ENCODE measurements at places on chromosomes 1 and 21. TPM values are rescaled to one million over a fixed set of nuclear protein-coding genes. Genes with fewer than 3 reads are reported as not detected.
A peak's percentile ranks its signal among the peaks of the same experiment; 100 is the strongest.

Gene TSPAN1
- 154 TPM for total RNA-seq

- peak; percentile 71 for DNase-seq
Observed at GRCh38 chr1:231828182-231828920, 201.8 kb downstream of the DISC1 start.

DNA sequence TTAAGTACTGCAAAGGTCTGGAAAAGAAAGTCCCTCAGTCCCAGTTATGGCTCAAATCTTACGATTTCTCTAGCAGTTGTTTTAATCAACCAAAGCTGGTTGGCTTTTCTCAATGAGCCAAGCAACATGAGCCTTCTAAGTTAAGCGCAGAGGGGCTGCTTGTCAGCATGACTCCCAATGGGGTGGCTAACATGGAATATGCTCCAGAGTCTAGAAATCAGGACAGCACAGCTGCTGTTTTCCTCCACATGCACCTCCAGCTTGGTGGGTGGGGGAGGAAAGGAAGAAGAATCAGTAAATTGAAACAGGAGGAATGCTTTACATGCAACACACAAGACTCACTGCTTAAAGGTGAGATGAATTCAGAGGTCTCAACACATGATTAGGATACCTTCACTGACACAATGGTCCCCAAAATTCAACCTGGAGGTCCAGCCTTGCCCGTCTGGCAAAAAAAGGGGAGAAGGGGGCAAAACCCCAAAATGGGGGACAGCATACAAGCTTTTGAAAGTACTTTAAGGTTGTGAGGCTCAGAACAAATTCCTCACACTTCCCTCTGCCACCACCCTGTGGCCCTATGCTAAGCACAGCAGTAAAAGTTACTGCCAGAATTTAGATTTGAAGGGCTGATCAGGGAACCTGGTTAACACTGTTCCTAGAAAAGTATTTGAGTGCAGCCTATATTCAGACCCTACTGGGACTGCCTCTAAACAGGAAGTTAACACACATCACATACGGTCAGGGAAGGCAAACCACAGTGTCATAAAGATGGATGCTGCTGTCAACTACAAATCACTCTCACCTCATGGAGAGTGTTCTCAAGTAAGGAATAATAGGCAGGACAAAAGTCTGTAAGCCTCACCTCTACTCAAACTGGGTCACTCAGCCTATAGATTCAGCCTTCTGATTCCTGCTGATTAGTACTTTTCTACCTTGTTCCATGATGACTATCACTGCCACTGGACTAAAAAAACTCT is 2.6 kb downstream of the GATAD2B start:
- DNase-seq: no peak

Gene PTCH2
- not detected for total RNA-seq

Gene CD244
- total RNA-seq: 0.43 TPM

DNA sequence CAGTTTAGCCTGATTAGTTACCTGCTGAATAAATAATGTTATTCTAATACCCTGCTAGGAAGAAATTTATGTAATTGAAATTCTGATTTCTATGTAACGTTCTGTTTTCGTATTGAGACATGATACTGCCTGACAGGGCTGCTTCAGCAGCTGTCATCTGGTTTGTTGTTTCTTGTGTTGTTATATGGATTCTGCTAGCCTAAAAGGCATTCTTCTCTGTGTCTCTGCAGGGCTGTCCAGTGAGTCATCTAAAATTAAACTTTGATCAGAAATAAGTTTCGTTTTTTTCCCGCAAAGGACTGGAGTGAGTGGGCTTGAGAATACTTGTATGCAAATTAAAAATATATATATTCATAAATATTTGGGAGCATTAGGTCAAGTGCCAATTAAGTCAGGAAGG is 93.0 kb downstream of the DYRK1A start:
- DNase-seq: no peak

DNA sequence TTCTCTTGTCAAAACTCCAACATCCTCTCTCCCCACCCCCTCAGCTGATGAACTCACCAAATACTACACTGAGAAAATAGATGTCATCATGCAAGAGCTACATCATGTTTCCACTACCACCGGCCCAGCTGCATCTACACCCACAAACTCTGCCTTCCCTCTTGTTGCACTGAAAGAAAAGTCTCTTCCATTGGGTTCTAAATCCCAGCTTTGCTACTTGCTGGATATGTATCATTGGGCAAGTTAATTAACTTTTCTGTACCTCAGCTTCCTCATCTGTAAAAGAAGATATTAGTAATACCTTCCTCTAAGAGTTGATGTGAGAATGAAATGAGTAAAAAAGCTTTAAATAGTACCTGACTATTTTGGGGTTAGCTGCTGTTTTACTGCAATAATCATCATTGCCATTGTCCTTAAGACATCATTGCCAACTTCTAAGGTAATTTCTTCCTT is 108.6 kb downstream of the OLFML2B start:
- no peak for DNase-seq

- DNase-seq: no peak
Observed at GRCh38 chr1:3678361-3679097, 26.2 kb downstream of the TP73 start.

GRCh38 chr21:32336711-32337110 is 38.1 kb downstream of the MRAP start:
- DNase-seq: peak; percentile 24

DNA sequence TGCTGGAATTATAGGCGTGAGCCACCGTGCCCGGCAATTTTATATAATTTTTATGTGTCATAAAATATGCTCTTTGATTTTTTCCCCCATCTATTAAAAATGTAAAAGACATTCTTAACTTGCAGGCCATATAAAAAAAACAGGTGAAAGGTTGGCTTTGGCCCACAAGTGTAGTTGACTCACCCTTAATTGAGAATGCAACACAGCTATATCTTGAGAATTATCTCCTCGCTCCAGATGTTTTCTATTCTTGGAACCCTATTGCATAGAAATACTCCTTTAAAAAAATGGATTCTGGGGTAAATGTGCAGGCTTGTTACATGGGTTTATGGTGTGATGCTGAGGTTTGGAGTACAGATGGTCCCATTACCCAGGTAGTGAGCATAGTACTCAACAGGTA is 112.0 kb downstream of the ST3GAL3 start:
- no peak for DNase-seq

GRCh38 chr1:234611225-234611846 is 1.4 kb upstream of the IRF2BP2 start:
- no peak for DNase-seq

DNA sequence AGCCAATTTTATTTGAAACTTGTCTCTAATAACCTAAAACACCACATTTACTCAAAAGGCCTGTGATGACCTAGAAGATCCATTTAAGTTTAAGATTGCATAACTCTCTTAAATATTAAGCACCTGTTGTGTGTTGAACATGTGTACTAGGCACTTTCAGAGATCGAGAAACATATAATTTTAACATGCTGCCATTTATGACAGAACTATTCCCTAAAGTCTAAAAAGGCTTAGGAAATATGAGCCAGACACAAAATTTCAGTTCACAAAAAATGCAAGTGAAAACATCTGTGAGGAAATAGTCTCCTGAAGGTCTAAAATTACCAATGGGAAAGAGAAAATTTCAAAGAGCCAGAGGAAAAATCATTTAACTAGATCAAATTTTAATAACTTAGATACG is 37.7 kb downstream of the CEP170 start:
- no peak for DNase-seq

DNA sequence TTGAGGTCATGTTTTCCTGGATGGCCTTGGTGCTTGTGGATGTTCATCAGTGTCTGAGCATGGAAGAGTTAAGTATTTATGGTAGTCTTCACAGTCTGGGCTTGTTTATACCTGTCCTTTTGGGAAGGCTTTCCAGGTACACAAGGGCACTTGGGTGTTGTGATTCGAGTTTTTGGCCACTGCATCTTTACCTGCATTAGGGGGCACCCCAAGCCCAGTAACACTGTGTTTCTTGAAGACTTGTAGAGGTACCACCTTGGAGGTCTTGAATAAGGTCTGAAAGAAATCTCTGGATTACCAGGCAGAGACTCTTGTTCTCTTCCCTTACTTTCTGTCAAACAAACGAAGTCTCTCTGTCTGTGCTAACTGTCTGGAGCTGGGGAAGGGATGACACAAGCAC is 34.4 kb upstream of the ROR1 start:
- DNase-seq: no peak

DNA sequence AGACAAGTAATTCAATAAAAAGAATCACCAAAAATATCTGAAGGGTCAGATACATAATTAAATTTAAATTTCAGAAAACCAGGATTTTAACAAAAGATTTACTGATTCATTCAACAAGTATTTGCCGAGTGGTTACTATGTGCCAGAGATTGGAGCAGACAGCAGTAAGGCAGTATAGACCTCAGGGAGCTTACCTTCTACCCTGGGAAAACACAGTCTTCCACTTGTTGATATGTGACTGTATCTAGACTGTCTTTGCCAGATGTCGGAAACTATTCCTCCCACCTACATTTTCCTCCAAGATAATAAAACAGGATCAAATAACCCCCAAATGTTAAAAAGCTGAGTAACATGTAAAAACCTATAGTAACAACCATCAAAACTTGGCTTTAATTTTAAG is 6.2 kb downstream of the HNRNPR start:
- DNase-seq: no peak

- DNase-seq: peak; percentile 34
Observed at GRCh38 chr1:246726881-246727280, 2.7 kb downstream of the SCCPDH start.

Gene CHAF1B
- total RNA-seq: 1.3 TPM

DNA sequence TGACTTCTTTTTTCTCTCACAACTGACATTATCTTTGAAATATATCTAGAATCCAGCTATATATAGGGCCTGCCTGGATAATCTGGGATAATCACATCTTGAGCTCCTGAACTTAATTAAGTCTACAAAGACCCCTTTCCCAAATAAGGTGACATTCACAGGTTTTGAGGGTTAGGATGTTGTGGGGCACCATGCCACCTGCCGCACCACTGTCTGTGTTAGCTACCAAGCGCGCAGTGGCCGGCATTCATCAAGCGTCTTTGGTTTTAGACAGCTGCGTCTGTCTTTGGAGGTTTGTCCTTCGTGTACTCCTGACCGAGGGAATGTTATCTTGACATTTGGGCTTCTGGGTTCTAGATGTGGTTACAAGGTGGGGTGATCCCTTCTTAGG is 7.5 kb downstream of the TRAPPC10 start:
- DNase-seq: no peak

- DNase-seq: no peak
Observed at GRCh38 chr1:111489604-111490003, 13.8 kb downstream of the ADORA3 start.

DNA sequence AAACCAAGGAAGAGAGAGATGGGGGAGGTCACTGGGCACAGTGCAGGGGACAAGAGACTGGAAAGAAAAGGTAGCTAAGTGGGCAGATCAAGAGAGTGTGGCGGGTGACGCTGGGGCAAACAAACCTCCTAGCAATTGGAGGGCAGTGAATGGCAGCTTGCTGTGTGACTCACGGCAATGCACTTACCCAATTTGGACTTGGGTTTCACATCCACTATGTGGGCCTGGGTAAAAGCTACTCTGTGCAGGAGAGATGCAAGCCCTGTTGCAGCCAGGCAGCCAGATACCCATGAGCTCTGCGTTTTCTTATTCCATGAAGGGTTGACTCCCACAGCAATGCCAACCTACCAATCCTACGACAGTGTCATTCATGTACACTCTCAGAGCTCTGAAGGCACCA is 9.5 kb downstream of the PLXNA2 start:
- DNase-seq: no peak

Gene TESK2
- 9.6 TPM for total RNA-seq

GRCh38 chr1:64176659-64177058 is 26.8 kb upstream of the UBE2U start:
- no peak for DNase-seq

GRCh38 chr1:118116401-118116800 is 68.6 kb downstream of the SPAG17 start:
- DNase-seq: peak; percentile 17

DNA sequence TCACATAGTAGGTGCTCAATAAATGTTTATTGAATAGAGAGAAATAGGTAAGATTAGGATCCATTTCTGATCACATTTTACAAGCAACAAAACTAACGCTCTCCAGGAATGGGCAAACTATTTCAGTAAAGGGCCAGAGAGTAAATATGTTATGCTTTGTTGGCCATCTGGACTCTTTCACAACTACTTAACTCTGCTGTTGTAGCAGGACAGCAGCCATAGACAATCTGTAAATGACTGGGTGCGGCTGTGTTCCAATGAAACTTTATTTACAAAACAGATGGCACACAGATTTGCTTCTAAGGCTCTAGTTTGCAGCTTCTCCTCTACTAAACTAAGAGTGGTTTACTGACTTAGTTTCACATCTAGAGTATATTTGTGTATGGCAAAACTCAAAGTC is 83.0 kb upstream of the BACH1 start:
- DNase-seq: no peak

DNA sequence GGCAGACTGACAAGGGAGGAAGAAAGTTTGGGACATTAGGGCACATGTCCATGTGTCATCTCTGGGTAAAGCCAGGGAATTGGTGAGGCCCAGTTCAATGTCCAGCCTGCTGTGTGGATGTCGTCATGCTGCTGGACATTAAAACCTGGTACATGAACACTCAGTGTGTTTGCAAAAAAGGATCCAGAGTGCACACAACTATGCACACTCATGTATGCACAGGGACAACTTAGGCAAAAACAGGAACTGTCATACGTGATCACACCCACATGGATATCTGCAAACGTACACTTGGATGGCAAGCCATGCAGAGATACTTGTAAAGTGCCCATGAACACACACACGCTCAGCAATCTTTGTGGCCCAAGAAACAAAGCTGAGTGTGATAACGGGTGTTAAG is 47.9 kb upstream of the NEK2 start:
- DNase-seq: no peak

Gene SMIM1
- not detected for total RNA-seq

- no peak for DNase-seq
Observed at GRCh38 chr1:203726417-203726867, 38.5 kb upstream of the LAX1 start.

GRCh38 chr1:167312871-167313270 is 92.2 kb downstream of the POU2F1 start:
- no peak for DNase-seq

Gene S100A3
- not detected for total RNA-seq

DNA sequence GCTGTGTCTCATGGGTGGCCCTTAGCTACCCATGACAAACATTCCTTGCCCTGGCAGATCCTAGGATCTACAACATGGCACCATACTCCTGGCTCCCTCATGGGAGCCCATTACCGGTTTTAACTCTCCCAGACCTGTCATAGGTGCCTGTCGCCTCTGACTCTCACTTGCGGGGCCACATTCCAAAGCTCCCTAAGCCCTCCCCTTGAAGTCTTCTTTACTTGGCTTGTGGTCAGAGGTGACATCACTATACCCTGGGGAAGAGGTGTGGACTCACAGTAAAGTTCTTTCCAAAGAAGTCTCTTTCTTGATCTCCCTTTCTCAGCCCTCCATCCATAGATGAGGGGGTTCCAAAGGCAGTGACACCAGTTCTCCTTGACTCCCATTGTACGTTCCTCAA is 5.4 kb upstream of the SLAMF9 start:
- no peak for DNase-seq

Gene RASSF5
- 5.8 TPM for total RNA-seq

Gene DRAXIN
- total RNA-seq: not detected

Gene RAB13
- 43.7 TPM for total RNA-seq

GRCh38 chr1:183089025-183089639 is 65.9 kb downstream of the LAMC1 start:
- peak; percentile 73 for DNase-seq
